Tibial nerve (tissue), 4 donors: ENCODE measurements at places on chromosomes 7 and 10. TPM values are rescaled to one million over a fixed set of nuclear protein-coding genes. Genes with fewer than 3 reads are reported as not detected.

PIP4K2A gene
- total RNA-seq = 34.8 TPM

MINDY4 gene
- 19.9 TPM for total RNA-seq

NRP1 gene
- total RNA-seq = 90.0 TPM

WNT8B gene
- not detected for total RNA-seq

TSPAN33 gene
- total RNA-seq = 4.2 TPM

TBC1D12 gene
- total RNA-seq = 32.9 TPM

FRAT1 gene
- 8.4 TPM for total RNA-seq

FEZF1 gene
- total RNA-seq = not detected

SFTPA1 gene
- not detected for total RNA-seq

RPEL1 gene
- not detected for total RNA-seq

- no peak overlapping the region for H3K27ac ChIP-seq
- H3K4me1 ChIP-seq = peaks cover 28% of the 10 kb centered on the region
- H3K27me3 ChIP-seq = no peaks in the 10 kb centered on the region
- no peak for DNase-seq
- no peak overlapping the region for H3K4me3 ChIP-seq
These were observed 1.6 kb downstream of the SUV39H2 start for GRCh38 chr10:14880229-14880628.

DNA sequence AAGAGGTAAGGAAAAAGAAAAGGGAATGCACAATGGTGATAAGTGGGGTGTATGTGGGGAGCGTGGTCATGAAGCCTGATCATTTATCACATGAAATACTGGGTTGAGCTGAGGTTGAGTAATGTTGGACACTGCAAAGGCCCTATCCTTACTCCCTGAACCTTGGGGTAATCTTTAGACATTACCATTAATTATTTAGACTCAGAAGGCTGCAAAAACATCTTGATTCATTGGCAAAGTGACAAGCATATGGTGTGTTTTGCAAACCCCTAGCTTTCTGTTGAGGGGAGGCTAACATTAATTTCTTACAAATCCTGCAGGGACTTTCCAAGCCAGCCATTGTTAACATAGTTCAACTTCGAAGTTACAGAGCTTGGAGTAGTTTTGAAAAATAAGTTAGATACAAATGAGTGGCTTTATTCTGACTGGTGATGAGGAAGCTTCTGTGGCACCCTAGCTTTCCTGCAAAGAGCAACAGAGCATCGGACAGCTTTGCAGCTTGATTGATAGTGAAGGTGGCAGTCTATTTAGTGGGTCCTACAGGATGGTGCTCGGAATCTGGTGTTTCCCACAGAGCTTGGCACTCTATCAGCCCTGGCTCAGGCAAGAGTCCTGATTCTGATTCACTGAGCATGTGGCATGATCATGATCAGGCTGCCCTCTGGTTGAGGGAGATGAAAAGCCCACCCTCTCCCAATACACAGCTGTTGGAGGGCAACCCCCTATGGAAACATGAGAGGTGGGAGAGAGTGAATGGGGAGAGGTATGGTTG, 153.7 kb upstream of the NPVF start:
- no peaks in the 10 kb centered on the region for H3K4me1 ChIP-seq
- H3K4me3 ChIP-seq = no peak overlapping the region
- no peak overlapping the region for H3K27ac ChIP-seq
- H3K27me3 ChIP-seq = no peaks in the 10 kb centered on the region
- no peaks in the 10 kb centered on the region for H3K36me3 ChIP-seq
- DNase-seq = no peak

GRCh38 chr7:22681312-22681711, 45.7 kb upstream of the IL6 start:
- no peak for DNase-seq
- H3K36me3 ChIP-seq = no peaks in the 10 kb centered on the region
- no peak overlapping the region for H3K4me3 ChIP-seq
- no peak overlapping the region for H3K27ac ChIP-seq
- no peaks in the 10 kb centered on the region for H3K27me3 ChIP-seq
- no peaks in the 10 kb centered on the region for H3K4me1 ChIP-seq

- no peak overlapping the region for H3K27ac ChIP-seq
- no peak for DNase-seq
- H3K27me3 ChIP-seq = no peaks in the 10 kb centered on the region
- no peaks in the 10 kb centered on the region for H3K4me1 ChIP-seq
- no peak overlapping the region for H3K4me3 ChIP-seq
- no peaks in the 10 kb centered on the region for H3K36me3 ChIP-seq
These were observed 501.1 kb downstream of the TNS3 start for GRCh38 chr7:47080816-47081215.

DNA sequence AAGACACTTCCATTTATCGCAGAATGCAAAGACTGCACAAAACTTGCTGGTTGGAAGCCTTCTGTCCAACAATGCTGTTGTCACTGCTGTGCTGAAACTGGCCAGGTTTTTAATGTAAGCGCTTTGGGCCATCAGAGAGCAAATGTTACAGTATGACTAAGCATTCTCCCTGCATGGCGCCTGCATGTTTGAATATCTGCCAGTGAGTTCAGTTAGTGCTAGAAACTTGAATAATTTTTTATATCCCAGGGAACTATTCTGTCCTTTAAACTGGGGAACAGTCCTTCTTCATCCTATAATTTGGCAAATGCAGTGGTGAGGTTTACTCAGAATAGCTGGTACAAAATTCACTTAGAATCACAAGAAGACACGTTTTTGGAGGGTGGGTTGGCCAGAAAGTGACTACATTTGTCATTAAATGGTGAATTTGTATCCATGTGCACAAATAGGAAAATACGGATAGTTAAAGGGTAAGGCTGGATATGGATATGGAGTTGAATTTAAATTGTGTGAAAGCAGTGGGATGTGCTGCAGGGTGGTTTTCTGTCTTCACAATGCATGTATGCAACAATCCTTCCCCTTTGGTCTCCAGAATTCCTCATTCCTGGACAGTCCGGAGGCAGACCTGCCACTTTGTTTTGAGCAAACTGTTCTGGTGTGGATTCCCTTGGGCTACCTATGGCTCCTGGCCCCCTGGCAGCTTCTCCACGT, 1.7 kb downstream of the ABCC2 start:
- no peak overlapping the region for H3K27ac ChIP-seq
- no peaks in the 10 kb centered on the region for H3K27me3 ChIP-seq
- H3K4me3 ChIP-seq = no peak overlapping the region
- no peak for DNase-seq
- H3K36me3 ChIP-seq = peaks cover 14% of the 10 kb centered on the region

- DNase-seq = no peak
- no peaks in the 10 kb centered on the region for H3K36me3 ChIP-seq
- no peaks in the 10 kb centered on the region for H3K27me3 ChIP-seq
- no peaks in the 10 kb centered on the region for H3K4me1 ChIP-seq
- H3K27ac ChIP-seq = no peak overlapping the region
These were observed 168.4 kb downstream of the SORCS3 start for GRCh38 chr10:104809288-104810090.

GRCh38 chr10:128626397-128627000, 500.3 kb upstream of the MKI67 start:
- no peaks in the 10 kb centered on the region for H3K36me3 ChIP-seq
- H3K4me1 ChIP-seq = peaks cover 6% of the 10 kb centered on the region
- no peak overlapping the region for H3K27ac ChIP-seq
- no peak for DNase-seq
- H3K4me3 ChIP-seq = no peak overlapping the region
- no peaks in the 10 kb centered on the region for H3K27me3 ChIP-seq

GRCh38 chr7:92849322-92849721, 12.9 kb upstream of the CDK6 start:
- DNase-seq = no peak
- no peaks in the 10 kb centered on the region for H3K36me3 ChIP-seq
- H3K27me3 ChIP-seq = no peaks in the 10 kb centered on the region
- H3K27ac ChIP-seq = no peak overlapping the region
- no peaks in the 10 kb centered on the region for H3K4me1 ChIP-seq

DNA sequence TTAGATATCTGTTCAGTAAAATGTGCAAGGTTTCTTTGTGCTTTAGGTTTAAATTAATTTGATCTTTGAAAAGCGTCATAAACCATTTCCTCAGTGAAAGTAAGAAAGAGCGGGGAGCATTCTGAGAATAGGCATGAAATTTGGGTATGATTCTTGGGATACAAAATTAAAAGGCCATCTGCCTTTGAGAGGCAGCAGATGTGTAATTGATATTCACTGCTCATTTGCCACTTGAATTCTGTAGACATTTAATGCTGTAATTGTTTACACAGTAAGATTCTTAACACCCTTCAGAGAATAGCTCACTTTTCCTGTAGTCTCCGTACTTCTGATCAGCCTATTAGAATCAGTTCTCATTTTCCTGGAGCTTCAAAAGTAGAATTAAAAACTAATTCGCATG, 18.7 kb downstream of the FRMD4A start:
- DNase-seq = no peak
- no peaks in the 10 kb centered on the region for H3K4me1 ChIP-seq
- no peaks in the 10 kb centered on the region for H3K36me3 ChIP-seq
- no peak overlapping the region for H3K4me3 ChIP-seq
- no peaks in the 10 kb centered on the region for H3K27me3 ChIP-seq
- no peak overlapping the region for H3K27ac ChIP-seq

GRCh38 chr7:79091011-79091410, 362.5 kb downstream of the MAGI2 start:
- H3K36me3 ChIP-seq = no peaks in the 10 kb centered on the region
- DNase-seq = no peak
- no peaks in the 10 kb centered on the region for H3K4me1 ChIP-seq
- no peak overlapping the region for H3K27ac ChIP-seq
- no peak overlapping the region for H3K4me3 ChIP-seq

GRCh38 chr10:68333058-68333395, 299 bp upstream of the PBLD start:
- peak overlapping the region; percentile 99 for H3K27ac ChIP-seq
- H3K4me3 ChIP-seq = peak overlapping the region; percentile 94
- no peaks in the 10 kb centered on the region for H3K4me1 ChIP-seq

DNA sequence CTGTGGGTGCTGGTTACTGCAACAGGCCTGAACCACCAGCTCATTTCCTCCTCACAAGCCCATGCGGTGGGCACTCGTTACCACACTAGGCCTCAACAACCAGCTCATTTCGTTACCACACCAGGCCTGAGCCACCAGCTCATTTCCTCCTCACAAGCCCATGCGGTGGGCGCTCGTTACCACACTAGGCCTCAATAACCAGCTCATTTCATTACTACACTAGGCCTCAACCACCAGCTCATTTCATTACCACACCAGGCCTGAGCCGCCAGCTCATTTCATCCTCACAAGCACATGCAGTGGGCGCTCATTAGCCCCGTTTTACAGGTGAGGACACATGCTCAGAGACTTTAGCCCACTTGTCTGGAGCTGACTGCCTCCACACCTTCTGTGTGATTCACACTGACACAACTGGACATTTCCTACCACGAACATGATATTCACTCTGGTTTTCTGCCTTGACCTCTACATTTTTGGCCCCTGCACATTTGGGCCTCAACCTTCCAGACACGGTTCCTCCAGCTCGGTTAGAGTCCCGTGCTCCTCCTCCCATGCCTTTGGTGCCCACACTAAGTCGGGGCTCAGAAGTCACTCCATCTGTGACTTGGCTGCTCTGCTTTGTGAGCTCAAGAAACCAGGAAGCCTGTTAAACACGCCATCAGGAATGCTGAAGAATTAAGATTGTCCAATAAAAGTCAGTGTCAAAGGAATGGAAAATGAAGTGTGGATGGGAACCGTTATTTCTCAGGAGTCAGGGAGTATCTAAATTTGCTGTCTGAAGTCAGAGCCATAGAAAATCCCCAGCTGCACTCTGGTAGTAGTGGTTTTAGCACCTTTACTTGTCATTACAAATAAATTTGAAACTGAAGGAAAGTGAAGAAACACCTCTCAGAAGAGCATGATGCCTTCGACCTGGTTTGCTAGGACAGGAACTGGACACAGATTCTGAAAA, 55.8 kb upstream of the LANCL2 start:
- no peaks in the 10 kb centered on the region for H3K36me3 ChIP-seq
- H3K4me1 ChIP-seq = no peaks in the 10 kb centered on the region
- no peak for DNase-seq
- H3K27me3 ChIP-seq = no peaks in the 10 kb centered on the region
- no peak overlapping the region for H3K4me3 ChIP-seq

- DNase-seq = no peak
- no peak overlapping the region for H3K27ac ChIP-seq
- no peaks in the 10 kb centered on the region for H3K4me1 ChIP-seq
- H3K36me3 ChIP-seq = no peaks in the 10 kb centered on the region
- H3K27me3 ChIP-seq = no peaks in the 10 kb centered on the region
These were observed 2.3 kb upstream of the CTTNBP2 start for GRCh38 chr7:117875566-117875965.
